Stimulated activated CD8-positive, alpha-beta memory T cell treated with anti-CD3 and anti-CD28 coated beads, Interleukin-15, amount 100 ng/mL, for 1 hour (primary cell): ENCODE measurements at places on chromosomes 13 and 19.

DNA sequence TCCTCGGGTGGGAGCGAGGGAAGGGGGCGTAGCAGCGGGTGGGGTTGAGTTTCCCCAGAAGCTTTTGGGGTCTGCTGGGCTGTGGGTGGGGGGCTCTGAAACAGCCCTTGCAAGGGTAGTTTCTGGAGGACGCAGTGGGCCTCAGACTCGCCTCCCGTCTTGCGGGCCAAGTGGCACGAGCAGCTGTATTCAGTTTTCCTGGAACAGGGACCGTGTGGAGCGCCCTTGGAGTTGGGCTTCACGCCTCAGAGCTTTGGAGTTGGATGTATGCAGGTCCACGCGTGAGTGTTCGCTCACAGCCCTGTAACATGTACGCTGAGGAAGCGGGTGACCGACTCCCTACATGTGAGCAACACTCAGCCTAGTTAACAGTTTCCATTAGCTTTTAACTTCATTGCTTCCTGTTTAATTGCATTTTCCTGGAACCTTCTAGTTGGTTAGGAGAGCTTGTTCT is 603 bp downstream of the TM9SF2 start:
- no peak for DNase-seq

GRCh38 chr13:73062468-73062867 is 3.7 kb downstream of the KLF5 start:
- no peak for DNase-seq

DNA sequence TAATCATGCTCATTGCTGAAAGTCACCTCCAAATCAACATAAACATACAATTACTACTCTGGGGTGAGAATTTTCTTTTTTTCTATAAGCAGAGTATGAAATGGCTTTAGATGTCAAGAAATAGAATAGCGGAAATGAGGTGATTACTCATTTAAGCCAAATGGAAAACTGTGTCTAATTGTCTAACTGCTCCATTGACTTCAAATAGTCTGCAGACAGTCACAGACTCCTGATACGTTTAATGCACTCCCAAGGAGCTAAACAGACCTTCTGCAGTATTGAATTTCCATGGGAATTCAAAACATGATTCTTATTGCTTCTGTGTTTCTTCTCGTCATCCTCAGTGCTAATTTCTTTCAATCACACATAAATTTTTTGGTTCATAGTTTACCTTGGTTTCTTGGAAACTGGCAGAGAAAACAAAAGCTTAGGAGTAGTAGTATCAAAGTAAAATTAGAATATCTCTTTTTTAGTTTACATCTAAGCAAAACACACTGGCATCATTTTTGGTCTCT is 865.2 kb upstream of the SLC10A2 start:
- no peak for DNase-seq

DNA sequence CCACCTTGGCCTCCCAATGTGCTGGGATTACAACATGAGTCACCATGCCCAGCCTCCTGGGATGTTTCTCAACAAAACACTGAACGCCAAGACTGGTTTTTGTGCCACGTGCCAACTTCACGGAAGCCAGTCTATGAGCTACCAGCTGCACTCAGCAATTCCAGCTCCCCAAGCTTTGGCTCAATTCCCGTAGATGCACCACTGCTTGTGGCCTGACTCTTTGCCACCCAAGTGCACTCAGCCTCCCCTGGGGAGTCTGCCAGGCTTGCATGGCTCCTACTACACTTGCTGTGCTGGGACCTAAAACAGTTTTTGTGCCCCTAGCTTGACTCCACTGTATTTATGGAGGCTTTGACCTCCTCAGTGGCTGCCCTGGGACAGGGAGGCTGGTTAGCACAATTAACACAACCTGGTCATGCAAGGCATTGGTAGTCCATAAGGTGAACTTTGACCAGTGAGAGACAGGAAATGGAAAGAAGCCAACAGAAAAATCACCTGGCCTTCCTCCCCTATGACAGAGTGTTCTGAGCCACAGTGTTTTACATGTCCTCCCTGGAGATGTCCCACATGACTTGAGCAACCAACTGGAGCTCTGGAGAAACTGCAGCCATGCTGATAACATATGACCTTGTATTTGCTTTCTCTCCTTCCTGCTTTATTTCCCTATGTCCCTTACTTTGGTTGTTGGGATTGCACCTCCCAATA is 1173.1 kb downstream of the UQCRFS1 start:
- no peak for DNase-seq

DNA sequence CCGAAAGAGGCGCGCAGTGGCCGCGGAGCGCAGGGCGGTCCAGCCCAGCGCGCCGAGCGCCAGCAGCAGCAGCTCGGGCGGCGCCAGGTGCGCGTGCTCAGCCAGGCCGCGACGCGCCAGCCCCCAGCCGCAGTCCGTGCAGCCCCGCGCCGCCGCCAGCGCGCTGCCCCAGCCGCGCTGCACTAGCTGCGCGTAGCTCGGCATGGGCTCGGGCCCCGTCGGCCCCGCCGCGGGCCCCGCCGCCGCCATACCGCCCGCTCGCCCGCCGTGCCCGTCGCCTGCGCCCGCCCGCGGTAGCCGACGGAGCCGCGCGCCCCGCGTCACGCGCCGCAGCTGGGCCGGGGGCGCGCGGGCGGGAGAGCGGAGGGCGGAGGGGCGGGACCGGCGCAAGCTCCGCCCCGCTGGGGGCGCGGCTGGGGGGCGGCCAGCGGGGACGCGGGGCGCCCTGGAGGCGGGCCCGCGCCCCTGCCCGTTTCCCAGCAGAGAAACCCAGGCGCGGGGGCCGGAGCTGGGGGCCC is at the start of gene CERS1:
Gene CERS1 (minus strand): TSS at position 335 of the 518 bp plus-strand sequence. CDS start 86 bp downstream, at position 249.
- no peak for DNase-seq

DNA sequence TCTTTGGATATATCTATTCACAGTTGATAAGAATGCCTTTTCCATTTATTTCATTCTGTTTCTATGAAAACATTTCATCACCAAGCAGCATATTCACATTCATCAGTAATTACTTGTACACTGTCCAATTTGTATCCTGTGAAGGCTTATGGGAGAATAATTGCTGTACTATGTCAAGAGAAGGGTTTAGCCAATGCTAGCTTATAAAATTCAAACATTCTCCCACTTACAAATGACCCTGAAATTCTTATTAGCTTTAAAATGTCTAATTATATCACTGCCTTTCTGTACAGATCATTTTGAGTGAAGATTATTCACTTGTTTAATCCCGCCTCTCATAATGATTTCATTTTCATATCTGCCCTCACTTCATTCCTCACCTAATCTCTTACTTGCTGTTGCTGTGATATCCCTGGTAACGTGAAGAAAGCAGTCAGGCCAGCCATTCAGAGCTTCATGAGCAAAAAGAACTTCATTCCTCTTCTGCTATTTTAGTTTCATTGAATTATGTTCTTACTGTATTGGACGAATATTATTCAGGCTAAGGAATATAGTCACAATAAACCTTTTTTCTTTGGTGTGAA is 778.7 kb downstream of the OLFM4 start:
- no peak for DNase-seq

GRCh38 chr13:56735537-56735942 is 405.2 kb upstream of the PRR20A start:
- DNase-seq = no peak

DNA sequence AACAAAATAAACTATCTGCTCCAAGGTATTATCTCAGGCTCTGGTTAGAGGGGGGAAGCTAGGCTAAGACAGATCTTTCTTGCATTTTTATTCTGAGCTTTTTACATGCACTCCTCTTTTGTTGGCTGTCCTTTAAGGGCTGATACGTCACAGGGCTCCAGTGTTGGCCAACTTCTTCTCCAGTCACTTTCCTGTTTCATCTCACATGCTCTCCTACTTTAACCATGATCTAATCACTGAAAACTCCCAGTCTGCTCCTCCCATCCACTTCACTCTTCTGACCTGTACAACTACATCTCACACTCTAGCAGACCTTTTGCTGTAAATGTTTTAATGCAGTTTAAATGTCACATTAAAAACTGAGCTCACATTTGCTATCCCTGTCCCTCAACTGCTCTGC is 510.0 kb upstream of the KLF12 start:
- DNase-seq = no peak

DNA sequence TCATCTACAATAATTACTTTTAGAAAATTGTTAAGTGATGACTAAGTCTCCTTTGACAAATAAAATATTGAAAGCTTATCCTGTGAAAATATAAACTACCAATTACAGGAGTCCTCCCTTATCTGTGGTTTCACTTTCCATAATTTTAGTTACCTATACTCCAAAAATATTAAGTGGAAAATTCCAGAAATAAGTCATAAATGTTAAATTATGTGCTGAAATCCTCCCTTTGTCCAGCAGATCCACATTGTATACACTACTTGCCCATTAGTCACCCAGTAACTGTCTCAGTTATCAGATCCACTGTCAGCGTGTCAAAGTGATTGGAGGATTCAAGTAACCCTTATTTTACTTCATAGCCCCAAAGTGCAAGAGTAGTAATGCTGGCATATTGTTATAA is 98.1 kb downstream of the SERP2 start:
- DNase-seq = no peak

- no peak for DNase-seq
Measured at GRCh38 chr13:46666727-46667456, 113.9 kb downstream of the LRCH1 start.

DNA sequence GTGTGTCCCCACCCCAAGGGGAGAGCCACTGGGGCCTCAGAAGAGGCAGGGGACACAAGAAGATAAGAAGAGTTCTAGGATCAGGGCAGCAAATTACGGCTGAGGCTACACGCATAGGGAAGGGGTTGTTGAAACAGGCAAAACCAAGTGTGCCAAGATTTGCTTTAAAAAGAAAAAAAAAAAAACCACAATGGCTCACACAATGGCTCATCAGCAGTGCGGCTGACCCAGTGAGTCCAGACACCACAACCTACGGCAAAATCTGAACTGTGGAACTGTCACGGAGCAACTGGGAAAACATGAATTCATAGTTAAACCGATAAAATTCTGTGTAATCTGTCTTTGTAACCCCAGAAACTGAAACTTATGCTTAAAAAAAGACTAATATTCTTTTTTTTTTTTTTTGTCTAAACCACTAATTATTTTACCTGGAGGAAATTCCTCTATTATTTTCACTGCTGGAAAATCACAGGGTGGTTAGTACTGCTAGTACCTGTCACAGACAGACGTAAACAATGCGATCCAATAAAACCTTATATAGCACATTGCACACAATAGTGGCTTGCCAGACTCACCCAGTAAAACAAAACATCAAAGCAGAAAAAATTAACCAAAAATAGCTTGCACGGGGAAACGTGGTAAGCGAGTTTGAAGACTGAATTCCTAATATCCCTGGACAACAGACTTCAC is 325.4 kb upstream of the TSHZ3 start:
- DNase-seq = no peak

- no peak for DNase-seq
Measured at GRCh38 chr19:34118879-34119748, 53.2 kb upstream of the LSM14A start.

DNA sequence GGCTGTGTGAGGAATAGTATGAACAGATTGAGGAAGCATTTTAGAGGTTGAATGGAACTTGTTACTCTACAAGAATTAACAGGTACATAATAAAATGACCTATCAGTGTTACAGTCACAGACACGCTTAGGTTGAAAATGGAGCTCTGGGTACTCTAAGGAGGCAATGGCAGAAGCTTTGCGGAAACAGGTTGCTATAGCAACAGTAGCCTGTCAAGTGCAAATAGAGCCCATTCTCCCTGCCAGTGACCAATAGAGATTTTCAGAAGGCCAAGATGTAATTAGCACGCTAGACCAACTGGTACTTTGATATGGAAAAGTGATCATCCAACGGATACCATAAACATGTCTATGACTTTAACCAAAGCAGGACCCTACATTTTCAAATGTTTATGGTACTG is 148.5 kb upstream of the FREM2 start:
- no peak for DNase-seq

- DNase-seq = no peak
Measured at GRCh38 chr19:6705931-6706632, 14.4 kb downstream of the C3 start.

DNA sequence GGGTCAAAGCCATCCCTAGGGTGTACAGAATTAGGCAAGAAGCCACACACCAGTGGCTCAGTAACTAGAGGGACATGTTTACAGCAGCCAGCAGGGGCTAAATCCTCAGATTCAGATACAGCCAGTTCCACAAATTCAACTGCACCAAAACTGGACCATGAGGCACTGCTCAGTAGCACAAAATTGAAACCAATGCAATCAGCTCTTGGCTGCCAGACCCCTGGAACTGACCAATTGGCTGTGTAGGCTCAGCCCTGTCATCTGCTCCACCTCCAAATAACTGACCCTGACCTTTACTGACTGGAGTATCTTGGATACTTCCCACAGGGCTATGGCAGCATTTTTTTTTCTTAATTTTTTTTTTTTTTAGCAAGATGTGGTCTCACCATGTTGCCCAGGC is 226.5 kb downstream of the FOXO1 start:
- DNase-seq = no peak
